ENCODE measurements at places on chromosomes 4 and X.

DNA sequence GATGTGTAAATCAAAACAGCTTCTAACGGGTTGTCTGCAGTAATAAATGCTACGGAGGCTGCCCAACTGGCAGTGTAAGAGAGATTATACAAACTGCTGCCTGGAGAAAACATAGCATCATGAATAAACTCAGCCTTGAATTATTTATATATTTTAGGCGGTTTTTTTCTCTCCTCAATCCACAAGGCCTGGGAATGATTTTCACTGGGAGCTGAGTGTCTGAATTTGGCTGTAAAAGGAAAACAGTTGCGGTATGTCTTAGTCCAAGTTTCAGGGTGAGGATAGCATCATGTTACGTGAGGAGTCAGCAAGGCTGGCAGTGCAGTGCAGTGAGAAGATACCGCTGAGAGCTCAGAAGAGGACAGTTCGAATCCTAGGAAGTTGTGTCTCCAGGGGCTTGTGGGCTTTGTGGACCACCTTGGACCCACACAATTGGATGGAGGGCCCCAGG is 291.5 kb upstream of the BOD1L1 start:
- DNase-seq, result no peak

GRCh38 chrX:45824471-45824870 is 623.8 kb upstream of the DIPK2B start:
- DNase-seq, result peak; percentile 77

GRCh38 chrX:71637253-71637618 is 18.9 kb upstream of the CXCR3 start:
- DNase-seq, result no peak

- no peak for DNase-seq
Measured at GRCh38 chr4:3790006-3790561, 23.9 kb downstream of the ADRA2C start.

DNA sequence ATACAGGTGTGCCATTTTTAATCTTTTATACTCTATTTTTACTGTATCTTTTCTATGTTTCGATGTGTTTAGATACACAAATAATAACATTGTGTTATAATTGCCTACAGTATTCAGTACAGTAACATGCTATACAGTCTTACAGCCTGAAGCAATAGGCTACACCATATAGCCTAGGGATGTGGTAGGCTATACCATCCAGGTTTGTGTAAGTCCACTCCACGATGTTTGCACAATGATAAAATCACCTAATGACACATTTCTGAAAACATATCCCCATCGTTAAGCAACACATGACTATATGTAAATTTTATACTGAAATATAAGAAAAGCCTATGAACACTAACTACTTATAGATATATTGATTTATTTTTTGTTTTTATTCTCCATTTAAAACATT is 48.9 kb upstream of the EXOC1L start:
- no peak for DNase-seq

- DNase-seq, result peak; percentile 66
Measured at GRCh38 chr4:82798168-82799005, at the start of gene SCD5. SCD5 (minus strand) TSS chr4:82798796; CDS start chr4:82798537, 259 bp downstream.

GRCh38 chr4:6050551-6050950 is 32.3 kb upstream of the C4orf50 start:
- DNase-seq, result no peak

Measured in COLO829 (cell line).